Dorsolateral prefrontal cortex (tissue), 122 donors: ENCODE measurements at places on chromosomes 3 and 15. TPM values are rescaled to one million over a fixed set of nuclear protein-coding genes. Genes with fewer than 3 reads are reported as not detected.
A peak's percentile ranks its signal among the peaks of the same experiment; 100 is the strongest.

- no peak for DNase-seq
Measured at GRCh38 chr3:147941969-147942368, 532.8 kb downstream of the ZIC1 start.

DNA sequence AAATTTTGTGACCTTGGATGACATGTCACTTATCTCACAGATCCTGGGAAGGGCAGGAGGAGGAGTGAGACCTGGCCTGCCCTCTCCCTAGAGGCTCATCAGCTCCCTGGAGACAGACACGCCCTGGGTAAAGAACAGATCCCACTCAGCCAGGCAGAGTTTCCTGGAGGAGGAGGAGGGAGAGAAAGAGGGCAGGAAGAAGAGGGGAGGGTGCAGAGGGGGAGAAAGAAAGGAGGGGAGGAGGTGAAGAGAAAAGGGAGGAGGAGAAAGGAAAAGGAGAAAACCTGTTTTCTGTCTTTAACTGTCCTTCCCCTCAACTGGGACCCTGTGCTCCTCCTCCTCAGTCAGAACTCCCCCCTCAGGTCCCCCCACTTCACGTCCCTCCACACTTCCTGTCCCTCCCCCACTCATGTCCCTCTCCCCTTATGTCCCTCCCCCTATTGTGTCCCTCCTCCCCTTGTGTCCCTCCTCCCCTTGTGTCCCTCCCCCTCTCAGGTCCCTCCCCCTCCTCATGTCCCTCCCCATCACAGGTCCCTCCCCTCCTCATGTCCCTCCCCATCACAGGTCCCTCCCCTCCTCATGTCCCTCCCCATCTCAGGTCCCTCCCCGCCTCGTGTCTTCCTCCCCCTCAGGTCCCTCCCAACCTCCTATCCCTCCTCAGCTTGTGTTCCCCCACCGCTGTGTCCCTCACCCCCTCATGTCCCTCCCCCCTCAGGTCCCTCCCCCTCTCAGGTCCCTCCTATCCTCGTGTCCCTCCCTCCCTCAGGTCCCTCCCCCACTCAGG, 52.3 kb upstream of the CGNL1 start:
- DNase-seq = no peak

DNA sequence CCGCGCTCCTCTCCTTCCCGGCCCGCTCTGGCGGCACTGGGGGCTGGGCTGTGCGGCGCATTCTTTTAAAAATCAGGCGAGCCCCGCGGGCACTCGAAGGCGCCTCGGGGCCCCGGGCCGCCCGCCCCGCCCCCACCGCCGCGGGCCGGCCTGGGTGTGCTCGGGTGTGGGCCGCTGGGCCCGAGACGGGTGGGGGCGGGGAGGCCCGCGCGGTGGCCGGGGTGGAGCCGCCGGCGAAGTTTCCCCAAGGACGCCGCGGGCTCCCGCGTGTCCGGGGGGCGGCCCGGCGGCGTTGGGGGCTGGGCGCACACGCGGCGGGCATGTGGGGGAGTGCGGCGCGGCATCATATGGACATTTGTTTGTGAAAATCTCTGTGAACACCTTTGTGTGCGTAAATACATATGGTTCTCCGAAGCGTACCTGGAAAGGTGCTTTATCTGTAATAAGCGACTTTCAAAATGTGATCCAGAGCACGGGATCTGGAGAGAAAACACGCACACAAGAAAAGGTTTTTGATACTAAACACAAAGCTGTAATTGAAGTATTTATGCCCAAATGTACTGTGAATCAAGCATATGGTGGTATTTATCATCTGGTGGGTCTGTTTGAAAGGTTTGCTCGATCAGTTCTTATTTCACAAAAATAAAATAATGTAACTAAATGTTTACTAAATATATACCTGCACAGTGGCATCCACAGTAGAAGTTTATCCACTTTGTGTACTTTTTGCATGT, 612 bp upstream of the TBL1XR1 start:
- DNase-seq = no peak

- DNase-seq = peak; percentile 70
Measured at GRCh38 chr3:71681224-71681668, 44.0 kb downstream of the EIF4E3 start.

- DNase-seq = no peak
Measured at GRCh38 chr3:184234224-184234623, 4.8 kb downstream of the VWA5B2 start.

- DNase-seq = no peak
Measured at GRCh38 chr15:90338532-90338931, 13.6 kb upstream of the ZNF774 start.

DNA sequence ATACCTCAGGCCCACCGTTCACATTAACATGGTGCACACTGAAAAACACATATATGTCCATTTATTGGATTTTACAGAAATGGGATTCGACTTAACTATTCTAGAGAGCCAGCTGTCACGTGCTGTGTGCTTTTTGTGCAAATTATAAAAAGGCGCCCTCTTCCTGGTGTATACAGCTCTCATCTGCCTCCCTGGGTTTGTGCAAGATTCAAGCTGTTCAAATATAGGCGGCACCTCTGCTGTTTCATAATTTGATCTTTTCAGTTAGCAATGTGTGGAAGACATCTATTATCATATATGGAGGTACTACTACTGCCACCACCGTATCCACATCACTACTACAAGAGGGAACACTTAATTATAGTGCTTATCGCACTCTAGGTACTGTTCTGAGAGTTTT, 187.6 kb downstream of the EBLN2 start:
- DNase-seq = no peak

DNA sequence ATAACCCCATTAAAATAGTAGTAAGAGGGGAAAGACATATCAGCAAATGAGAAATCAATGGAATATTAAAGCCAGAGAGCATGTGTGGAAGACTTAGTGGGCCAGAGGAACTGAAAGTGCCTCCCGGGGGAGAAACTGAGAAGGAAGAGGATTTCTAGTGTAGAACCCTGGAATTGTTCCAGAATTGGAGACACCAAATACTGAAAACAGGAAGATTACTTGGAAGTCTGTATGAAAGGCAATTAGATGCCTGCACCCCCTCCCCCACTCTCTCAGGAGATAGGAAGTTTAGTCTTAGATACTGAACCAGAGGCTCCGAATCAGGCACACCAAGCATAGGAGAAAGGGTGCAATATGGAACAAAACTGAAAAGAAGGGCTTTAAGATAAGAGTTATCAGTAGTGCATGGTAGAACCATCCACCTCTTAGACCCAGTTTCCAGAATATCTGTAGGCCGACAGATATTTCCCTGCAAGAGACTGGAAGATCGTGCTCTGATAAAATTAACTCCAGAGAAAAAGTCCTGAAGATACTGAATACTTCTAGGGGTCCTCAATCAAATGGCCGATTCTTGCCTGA, 32.4 kb downstream of the KLHL18 start:
- no peak for DNase-seq

GRCh38 chr3:31462050-31462569, 70.6 kb upstream of the STT3B start:
- no peak for DNase-seq

DNA sequence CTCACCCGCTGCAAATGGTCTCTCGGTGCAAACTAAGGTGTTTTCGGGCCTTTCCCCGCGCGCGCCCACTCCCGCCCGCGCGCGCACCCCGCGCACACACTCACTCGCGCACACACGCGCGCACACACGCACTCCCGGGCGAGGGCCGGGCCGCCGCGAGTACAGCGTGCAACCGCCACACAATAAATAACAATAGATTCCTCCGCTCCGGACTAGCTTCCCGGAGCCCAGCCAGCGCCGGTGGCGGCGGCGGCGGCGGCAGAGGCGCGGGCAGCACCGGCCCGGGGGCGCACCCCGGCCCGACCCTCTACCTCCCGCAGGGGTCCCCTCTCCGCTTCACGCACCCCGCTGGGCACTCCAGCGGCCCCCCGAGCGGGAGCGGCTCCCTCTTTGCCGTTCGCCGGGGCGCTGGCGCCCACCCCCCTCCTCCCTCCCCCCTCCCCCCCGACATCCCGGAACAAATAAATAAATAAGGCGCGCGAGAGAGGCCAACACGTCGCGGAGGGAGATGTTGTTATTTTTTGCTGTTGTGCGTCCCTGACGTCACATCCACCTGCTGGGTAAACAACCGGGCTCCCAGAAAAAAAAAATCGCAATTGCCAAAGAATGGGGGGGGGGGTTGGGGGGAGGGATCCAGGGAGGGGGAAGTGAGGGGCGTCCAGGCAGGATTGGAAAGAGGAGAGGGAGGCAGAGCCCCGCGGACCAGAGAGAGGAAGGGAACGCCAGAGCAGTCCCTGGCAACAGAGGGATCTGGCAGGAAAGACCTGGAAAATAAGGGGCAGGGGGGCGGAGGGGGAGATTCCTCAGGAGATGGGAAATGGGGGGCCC, at the start of gene FOXP1:
FOXP1 (minus strand) TSS at position 163 of the 828 bp plus-strand sequence. CDS start 385,347 bp downstream, outside the sequence.
- DNase-seq = peak; percentile 70

DNA sequence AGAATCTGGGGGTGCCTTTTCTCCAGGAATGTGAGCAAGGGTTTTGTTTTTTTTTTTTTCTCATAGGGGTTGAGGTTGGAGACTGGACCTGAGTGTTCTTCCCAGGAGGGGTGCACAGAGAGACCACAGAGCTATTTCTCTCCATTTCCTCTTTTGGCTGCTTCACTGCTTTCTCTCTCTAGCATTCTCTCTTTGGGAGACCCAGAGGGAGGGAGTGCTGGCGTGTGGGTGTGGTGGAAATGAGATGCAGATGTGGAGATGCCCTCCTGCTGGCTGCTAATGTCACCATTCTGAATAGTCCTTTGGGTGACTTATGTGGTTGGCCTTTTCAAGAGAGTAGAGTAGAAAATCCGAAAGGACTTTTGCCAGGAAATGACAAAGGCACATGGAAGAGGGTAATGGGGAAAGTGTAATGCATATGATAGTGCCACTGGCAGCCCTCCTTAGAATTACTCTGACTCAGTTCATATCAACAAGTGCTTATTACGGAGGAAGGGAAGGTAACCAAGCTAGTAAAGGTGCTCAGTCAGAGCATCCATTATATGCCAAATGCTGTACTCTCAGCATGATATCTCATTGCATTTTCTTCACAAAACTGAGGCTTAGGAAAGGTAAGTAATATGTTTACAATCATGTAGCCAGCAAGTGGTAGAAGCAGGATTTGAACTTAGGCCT, 1.9 kb downstream of the SYN2 start:
- no peak for DNase-seq

- no peak for DNase-seq
Measured at GRCh38 chr3:50876947-50877346, 202.2 kb downstream of the DOCK3 start.

DNA sequence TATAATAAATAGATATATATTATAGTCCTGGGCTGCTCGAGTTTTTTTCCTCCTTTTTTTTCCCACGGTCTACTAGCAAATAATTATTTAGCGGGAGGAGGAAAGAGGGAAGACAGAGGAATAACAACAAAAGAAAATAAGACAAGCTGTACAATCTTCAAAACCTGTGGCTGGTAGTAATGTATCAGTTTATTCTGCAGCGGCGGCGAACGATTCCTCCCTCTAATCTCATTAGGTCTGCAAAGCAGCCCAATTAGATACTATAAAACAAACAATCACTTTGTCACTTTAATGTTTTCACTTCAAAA, 390 bp upstream of the TLE3 start:
- no peak for DNase-seq

DNA sequence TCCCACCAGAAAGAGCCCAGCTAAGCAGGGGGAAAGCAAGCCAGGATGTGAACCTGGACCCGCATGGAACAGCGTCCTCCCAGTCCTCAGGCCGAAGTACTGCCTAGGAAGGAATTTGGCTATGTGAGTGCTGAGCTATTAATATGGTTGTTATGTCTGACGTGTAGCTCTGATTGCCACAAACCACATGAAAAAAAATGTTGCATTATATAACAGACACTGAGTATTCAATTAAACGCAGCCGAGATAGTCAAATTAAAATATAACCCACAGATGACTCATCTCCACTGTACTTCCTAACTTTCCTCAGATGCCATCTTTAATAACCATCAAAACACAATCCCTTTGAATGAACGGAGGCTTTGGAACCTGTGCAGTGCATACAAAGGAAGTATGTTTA, 111.1 kb downstream of the GABRB3 start:
- DNase-seq = no peak

DNA sequence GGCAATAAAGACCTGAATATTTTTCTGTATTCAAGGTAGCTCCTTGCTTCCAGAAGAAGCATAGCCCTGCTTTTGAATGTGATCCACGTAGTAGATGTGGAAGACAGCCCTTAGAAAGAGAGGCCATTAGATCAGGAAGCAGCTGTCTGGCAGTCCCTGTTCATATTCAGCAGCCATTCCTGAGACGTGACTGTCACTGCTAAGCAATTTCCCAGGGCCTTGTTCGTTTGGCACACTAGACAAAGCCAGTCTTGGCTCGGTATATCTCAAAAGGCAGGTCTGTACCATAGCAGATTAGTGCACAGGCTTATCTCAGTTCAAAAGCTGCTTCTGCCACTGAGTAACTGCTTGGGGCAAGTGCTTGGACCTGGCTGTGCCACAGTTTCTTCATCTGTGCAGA, 287.8 kb upstream of the MCTP2 start:
- no peak for DNase-seq

DNA sequence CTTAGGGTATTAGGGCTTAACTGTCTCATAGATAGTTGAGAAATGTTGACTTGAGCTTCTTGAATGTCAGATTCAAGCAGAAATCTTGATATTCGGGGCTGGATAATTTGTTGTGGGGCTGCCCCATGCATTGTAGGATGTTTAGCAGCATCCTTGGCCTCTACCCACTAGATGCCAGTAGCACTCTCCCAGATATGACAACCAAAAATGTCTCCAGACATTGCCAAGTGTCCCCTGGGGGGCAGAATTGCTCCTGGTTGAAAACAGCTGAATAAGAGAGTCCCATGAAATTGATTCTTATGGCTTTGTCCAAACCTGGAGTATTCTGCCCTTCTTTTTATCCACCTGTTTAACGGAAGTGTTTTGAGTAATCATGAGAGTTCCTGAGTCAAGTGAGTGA, 15.9 kb upstream of the LCMT2 start:
- DNase-seq = no peak

- DNase-seq = no peak
Measured at GRCh38 chr15:69810431-69811354, 287.0 kb downstream of the TLE3 start.

DNA sequence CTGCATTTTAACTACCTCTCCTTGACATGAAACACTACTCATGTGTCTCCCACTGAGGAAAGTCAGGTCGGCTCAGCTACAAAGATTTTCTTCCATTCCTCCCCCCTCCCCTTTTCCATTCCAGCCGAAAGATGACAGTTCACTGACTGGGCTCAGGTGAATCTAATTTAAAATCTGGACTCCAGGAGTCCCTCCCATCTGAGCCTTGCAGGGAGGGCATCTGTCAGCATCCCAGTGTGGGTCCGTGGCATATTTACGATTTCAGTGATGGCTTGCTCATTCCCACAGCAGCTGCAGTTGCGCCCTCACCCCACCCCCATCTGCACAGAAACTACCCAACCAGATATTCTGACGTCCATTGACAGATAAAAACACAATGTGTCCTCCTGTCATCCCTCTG, 153.7 kb upstream of the ARRDC4 start:
- DNase-seq = no peak

C2CD4A gene
- not detected for total RNA-seq

GATM gene
- total RNA-seq = 171 TPM

ATRIP gene
- total RNA-seq = 5.4 TPM
